Natural killer cell (primary cell): ENCODE measurements at places on chromosomes 3 and 15. TPM values are rescaled to one million over a fixed set of nuclear protein-coding genes. Genes with fewer than 3 reads are reported as not detected.

Gene ZNF621
- 33.5 TPM for total RNA-seq

Gene HAPLN3
- total RNA-seq, result 10.1 TPM

Gene CSTA
- total RNA-seq, result 4.0 TPM

Gene C3orf52
- total RNA-seq, result 0.42 TPM

Gene INAFM2
- 14.0 TPM for total RNA-seq

- H3K4me3 ChIP-seq, result no peak overlapping the region
- H3K27me3 ChIP-seq, result peaks cover 2% of the 10 kb centered on the region
- no peak for DNase-seq
- no peaks in the 10 kb centered on the region for H3K36me3 ChIP-seq
- no peak overlapping the region for H3K27ac ChIP-seq
- H3K4me1 ChIP-seq, result no peaks in the 10 kb centered on the region
Measured at GRCh38 chr15:57382969-57383368, 6.7 kb downstream of the CGNL1 start.

DNA sequence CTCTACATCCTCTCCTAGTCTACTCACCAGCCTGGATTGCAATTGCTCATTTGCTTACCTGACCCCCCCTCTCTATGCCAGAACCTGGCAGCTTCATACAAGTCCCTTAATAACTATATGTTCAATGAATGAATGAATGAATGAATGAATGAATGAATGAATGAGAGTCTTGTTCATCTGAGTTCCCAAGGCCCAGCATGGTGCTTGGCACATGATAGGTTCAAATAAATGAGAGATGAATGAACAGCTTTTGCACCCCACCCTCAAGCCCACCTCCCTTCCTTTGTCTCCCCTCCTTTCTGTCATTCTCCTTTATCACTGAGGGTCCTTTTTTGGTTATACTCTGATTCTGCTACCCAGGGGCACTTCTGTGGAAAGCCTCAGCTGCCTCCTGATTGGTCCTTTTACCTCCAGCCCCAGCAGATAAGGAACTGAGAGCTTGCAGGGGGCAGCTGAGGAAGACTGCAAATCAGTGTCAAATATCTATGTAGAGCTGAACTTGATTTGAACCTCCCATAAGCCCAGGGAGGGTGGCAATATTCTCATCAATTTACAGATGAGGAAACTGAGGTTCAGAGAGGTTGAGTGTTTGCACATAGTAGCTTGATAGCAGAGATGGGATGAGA lies 54.1 kb upstream of the CHRNB4 start:
- H3K27ac ChIP-seq, result no peak overlapping the region
- no peak for DNase-seq
- H3K4me3 ChIP-seq, result no peak overlapping the region
- no peaks in the 10 kb centered on the region for H3K27me3 ChIP-seq

DNA sequence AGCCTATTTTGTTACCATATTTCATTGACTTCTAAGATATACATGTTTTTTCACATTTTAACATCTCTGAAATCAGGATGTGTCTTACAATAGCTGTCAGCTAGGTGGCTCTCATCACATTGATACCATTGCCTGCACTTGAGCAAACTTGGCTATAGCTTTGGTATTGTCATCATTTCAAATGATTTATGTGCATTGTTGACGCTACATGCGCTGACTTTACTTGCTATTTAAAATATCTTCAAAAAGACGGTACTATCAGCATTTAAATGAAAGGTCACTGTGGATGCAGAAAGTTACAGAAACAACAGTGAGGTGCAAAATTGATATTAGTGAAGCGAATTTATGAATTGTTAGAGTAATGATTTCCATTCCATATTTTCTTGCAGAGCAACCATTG lies 54.0 kb upstream of the ABHD2 start:
- no peaks in the 10 kb centered on the region for H3K4me1 ChIP-seq
- no peak overlapping the region for H3K4me3 ChIP-seq
- H3K27ac ChIP-seq, result no peak overlapping the region
- H3K36me3 ChIP-seq, result no peaks in the 10 kb centered on the region

DNA sequence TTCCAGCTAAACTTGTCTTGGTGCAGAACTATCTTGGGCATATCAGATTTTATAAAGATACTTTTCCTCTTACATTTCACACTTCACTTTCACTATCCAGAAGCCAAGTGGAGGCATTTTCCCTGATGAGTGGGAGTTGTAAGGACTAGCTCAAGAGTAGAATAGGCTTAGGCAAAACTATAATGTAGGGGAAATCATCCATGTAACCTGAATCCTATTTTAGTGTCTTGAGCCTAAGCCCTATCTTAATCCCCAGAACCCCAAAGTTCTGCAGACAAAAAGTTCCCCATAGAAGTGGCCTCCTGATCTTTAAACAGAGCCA lies 42.2 kb upstream of the CD47 start:
- DNase-seq, result no peak
- peaks cover 22% of the 10 kb centered on the region for H3K4me1 ChIP-seq
- no peaks in the 10 kb centered on the region for H3K36me3 ChIP-seq

DNA sequence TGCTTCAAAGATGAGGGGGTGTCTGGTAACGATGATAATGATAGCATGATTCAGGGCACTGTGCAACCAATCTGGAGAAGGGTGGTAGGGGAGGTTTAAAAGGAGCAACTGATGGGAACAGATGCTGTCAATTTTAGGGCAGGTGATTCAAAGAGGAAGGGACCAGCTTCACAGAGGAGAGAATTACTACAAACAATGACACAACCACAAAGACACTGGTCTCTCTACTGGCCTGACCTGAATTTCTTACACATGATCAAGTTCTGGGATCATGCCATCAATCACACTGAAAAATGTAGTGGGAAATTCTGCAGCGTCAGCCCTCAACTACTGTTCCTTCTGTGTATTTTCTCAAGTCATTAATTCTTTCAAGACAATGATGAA lies 2.6 kb upstream of the CDV3 start:
- no peak for DNase-seq
- H3K36me3 ChIP-seq, result peaks cover 5% of the 10 kb centered on the region
- H3K4me3 ChIP-seq, result no peak overlapping the region
- H3K4me1 ChIP-seq, result peaks cover 13% of the 10 kb centered on the region
- no peaks in the 10 kb centered on the region for H3K27me3 ChIP-seq

GRCh38 chr15:65638681-65639089 lies 16.9 kb downstream of the SLC24A1 start:
- H3K36me3 ChIP-seq, result no peaks in the 10 kb centered on the region
- no peak for DNase-seq
- H3K27me3 ChIP-seq, result no peaks in the 10 kb centered on the region
- H3K27ac ChIP-seq, result no peak overlapping the region
- H3K4me1 ChIP-seq, result no peaks in the 10 kb centered on the region

GRCh38 chr3:118304557-118304956 lies 730.1 kb downstream of the IGSF11 start:
- H3K4me3 ChIP-seq, result no peak overlapping the region
- H3K27me3 ChIP-seq, result no peaks in the 10 kb centered on the region
- no peak for DNase-seq

GRCh38 chr3:178969004-178969700 lies 102.5 kb downstream of the ZMAT3 start:
- no peaks in the 10 kb centered on the region for H3K36me3 ChIP-seq
- no peak for DNase-seq
- H3K4me1 ChIP-seq, result peaks cover 3% of the 10 kb centered on the region
- no peak overlapping the region for H3K4me3 ChIP-seq
